Stimulated activated CD4-positive, alpha-beta T cell treated with anti-CD3 and anti-CD28 coated beads, Interleukin-15, amount 100 ng/mL, for 1 hour (primary cell): ENCODE measurements at places on chromosomes 1 and 21.

DNA sequence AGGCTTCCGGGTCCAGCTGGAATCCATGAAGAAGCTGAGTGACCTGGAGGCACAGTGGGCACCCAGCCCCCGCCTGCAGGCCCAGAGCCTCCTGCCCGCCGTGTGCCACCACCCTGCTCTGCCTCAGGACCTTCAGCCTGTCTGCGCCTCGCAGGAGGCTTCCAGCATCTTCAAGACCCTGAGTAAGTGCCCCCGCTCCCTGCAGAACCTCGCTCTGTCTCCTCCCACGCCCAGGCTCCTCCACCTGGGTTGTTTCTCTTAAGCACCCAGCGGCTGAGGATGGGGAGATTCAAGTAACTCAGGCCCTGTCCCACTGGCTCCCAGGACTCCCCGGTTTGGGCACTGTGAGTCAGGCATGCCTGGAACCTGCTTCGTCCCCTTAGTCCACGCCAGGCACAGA, 1.5 kb downstream of the GUCA2B start:
- DNase-seq: no peak

DNA sequence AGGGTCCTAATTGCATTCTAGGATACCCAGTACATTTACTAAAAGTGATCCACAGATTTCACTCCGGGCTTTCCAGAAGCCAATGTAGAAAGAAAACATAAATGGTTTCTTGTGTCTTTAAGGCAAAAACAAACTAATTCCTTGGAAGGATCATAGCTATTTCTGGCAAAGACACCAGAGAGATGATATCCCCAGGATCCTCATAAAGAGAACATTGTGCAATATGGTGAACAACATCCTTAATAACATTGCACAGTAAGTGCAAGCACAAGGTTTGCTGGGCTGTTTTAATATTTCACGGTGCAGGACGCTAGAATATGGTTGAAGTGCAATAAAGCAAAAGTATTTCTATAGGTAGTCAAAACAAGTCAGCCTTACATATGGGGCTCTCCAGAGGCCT, 83.0 kb downstream of the NTPCR start:
- DNase-seq: no peak

- no peak for DNase-seq
Observed at GRCh38 chr1:105830571-105831146, 1225.8 kb upstream of the PRMT6 start.

- no peak for DNase-seq
Observed at GRCh38 chr21:36749935-36750575, 51.1 kb downstream of the SIM2 start.

GRCh38 chr1:112264553-112264952, 131.5 kb upstream of the CTTNBP2NL start:
- DNase-seq: no peak

DNA sequence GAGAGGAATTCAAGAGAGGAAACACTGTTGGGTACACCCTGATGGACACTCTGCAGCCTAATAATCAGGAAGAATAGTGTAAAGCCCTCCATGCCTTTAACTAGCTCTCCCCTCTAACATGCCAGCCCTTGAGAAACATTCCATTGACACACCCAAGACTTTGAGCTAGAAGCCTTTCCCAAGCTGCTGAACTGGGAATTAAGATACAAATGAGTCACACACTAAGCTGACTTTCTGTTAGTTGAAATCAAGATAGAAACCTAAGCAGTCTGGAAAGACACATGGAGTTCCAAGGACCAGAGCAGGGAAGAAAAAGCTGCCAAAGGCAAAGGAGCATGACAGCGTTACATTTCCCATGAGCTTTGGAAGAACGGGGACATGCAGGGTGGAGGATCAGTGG, 380.8 kb downstream of the NPHP4 start:
- DNase-seq: no peak

GRCh38 chr1:210407207-210407886, 78.6 kb downstream of the HHAT start:
- peak; percentile 75 for DNase-seq

DNA sequence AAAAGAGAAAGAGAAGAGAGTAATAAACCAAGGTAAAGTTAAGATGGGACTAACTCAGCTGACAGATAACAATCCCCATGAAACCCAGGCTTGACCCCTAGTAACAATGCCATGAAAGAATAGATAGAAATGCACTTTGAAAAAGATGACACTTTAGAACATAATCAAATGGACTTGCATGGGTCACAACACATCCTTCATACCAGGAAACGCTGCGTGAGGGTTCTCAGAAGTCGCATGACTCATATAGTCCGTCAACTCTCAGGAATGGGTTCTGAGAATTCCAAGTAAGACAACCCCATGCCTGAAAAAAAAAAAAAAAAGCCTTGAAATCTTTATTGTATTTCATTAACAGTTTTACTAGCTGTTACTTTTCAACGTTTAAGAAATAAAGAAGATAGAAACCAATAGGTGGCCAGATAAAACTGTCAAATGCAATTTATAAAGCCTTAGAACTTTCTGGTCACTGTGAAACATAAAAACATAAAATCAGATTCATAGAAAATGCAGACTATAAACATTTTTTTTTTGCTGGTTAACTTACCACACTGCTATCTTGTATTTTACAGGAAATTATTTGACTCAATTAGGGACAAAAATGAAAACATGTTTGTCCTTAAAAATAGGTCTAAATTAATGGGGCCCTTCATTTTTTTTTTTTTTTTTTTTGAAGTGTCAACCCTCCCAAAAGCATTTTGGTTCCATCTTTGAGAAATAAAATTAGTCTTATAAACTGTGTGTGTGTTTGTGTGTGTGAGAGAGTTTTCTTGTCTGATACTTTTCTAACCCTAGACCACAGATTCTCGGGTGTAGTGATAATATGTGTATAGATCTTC, 202.1 kb downstream of the NCAM2 start:
- DNase-seq: no peak

GRCh38 chr1:90472775-90473174, 244.3 kb downstream of the BARHL2 start:
- DNase-seq: no peak

DNA sequence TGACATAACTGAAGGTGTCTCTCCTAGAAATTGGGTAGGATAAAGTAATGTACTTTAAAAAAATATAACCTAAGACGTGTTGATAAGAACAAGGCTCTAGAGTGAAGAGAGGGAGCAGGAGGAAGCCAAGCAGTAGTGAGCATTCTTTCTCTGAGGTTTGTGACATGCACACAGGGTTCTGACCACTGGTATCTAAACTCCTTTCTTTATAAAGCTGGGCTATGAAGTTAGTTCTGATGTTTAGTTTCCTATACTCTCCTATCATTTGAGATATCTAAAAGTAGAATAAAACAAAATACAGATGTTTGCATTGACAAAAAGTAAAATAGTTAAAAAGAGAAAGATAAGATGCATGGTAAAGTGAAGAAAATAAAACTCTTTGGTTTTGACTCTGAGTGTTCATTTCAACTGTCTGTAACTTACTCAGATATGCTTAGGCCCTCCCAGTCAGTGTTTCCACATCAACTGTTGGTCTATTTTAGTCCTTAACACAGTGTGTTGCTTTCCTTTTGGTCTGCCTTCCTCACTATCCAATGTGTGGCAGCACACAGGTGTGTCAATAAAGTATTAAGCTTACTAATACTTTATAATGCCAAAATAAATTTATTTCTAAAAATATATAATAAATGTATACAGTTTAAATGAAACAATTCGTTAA, 543.5 kb downstream of the PTPRC start:
- DNase-seq: no peak

DNA sequence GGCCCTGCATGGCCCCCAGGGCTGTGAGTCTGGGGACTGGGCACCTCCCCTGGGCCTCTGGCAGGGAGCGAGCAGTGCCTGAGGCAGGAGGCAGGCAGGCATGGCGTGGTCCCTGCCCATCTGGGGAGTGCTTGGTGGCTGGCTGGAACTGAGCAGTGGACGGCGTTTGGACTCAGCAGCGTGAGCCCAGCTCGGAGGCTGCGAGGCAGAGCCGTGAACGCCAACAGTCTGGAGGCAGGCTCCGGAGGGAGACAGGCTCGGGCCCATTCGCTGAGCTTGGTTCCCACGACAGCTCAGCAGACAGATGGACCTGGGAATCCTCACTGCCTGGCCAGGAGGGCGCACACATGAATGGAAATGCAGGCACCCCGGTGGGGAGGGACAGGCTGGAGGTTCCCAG, 160.7 kb upstream of the POU3F1 start:
- no peak for DNase-seq

DNA sequence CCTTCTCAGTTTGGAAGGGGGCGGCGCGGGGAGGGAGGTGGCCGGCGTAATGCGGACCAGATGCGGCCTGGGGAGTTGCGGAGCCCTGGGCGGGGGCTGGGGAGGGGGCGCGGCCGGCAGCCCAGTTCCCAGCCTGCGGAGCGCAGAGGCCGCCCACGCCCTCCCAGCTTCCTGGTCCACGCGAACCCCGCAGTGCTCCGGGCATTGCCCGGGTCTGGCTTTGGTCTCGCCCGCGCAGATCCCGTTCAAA, 695 bp downstream of the DMBX1 start:
- no peak for DNase-seq

DNA sequence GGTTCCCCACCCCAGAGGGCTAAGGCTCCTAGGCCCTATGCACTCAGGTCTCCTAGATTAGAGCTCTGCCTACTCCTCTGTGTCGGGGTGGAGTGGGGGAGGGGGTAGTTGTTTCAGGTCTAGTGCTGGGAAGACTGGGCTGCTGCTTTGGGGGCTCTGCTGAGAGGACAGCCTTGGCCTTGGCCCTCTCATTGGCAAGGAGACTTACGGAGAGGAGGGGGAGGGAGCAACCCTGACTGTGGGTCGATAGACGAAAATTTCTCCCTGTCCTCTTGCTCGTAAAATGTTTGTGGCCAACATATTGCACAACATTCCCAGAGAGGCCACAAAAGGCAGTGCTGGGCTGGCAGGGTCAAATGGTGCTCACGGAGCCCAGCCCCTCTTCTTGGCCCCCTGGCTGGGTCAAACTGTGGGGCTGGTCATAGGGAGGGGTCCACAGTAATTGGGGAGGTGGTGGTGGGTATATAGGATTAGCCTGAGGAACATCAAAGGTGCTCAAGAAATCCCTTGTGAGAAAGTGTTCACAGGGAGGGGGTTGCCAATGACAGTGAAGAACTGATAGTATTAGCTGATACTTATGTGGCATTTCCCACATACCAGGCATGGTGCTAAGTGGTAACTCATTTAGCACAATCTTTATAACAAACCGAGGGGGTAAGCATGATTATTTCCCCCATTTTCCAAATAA, 8.5 kb upstream of the DMBX1 start:
- no peak for DNase-seq

- no peak for DNase-seq
Observed at GRCh38 chr1:108049178-108049819, 84.3 kb upstream of the VAV3 start.

DNA sequence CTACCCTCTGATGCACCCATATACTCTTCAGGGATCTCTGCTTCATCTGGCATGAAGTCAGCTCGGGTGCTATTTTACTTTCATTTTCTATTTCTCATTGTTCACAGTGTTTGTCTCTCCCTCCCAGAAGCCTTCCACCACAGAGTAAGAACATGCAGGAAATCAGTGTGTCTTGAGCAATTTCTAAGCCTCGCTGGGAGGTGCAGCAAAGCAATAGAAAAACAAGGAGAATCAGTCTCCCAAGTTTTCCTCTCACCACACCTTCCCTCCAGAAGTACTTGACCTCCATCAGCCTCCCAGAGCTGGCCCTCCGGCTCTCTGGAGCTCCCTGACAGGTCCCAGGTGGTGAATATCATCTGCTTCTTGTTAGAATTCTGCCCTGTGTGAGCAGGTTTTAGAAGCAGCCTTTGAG, 594.7 kb upstream of the CAMK1G start:
- DNase-seq: no peak

GRCh38 chr1:9201401-9202239, 33.0 kb upstream of the H6PD start:
- no peak for DNase-seq

GRCh38 chr21:28263974-28264373, 728.7 kb downstream of the LTN1 start:
- no peak for DNase-seq

- DNase-seq: no peak
Observed at GRCh38 chr1:197961449-197961848, 44.3 kb downstream of the LHX9 start.

DNA sequence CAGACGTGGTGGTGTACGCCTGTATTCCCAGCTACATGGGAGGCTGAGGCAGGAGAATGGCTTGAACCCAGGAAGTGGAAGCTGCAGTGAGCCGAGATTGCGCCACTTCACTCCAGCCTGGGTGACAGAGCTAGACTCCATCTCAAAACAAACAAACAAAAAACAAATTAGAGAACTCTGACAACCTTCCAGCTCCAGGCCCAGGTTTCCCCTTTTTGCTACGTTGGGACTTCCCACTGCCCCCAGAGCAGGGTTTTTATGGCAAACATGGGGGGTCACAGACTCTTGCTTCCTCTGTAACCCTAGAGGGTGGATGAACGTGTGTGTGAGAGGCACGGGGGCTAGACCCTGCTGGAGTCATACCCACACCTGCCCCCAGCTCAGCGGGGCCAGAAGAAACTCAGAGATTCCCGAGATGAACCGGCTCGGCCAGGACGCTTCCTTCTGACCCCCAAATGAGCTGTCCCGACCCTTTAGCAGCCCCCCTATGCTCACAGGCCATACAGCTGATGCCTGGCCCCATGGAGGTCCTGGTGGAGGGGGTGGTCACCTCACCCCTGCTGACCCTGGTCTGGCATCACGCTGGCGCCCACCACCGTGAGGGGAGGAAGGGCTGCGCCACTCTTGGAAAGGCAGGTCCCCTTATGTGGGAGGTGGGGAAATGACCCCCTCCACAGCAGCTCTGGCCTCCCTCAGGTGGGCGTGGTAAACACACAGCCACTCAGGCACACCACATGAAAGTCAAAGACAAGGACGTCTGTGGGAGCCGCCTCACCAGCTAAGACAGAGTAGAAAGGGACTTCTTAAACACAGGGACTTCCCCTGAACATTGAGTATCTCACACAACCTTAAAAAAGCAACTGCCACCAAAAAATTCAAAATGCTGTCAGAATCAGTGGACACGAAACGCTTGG, 7.1 kb downstream of the GPR157 start:
- DNase-seq: no peak

DNA sequence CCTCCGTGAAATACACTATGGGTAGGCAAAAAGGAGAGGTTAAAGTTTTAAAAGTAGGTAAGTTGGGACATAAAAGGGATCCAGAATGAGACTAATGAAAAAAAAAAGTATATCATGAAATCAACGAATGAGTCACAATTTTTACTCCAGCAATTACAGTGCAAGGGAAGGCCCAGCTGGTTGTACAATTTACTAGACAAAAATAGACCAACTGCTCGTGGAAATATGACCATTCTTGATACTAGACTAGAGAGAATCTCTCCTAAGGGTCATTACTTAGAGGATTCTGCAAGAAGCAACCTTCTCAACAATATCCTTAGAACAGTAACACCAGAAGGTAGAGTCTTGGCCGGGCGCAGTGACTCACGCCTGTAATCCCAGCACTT, 55.1 kb upstream of the EFHD2 start:
- no peak for DNase-seq

DNA sequence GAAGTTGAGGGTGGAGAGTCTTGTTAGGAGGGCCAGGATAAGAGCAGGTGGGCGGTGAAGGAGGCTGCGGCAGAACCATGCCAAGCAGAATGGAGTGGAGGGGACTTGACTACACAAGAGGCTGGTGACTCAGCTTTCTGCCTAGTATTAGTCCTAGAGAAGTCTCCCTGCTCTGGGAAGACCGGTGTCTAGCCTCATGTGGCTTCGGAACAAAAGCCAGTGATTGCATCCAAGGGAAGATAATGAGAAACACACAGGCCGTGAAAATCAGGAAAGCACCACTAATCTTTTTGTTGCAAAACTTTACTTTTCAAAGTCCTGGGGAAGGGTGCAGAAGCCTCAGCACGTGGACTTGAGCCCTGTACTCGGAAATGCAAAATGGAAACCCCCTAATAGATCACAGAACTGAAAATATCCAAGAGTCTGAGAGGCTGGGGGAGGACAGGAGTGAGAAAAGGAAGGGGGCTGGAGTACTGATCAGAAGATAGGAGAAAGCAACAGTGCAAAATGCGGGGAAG, 31.4 kb downstream of the DDR2 start:
- no peak for DNase-seq
